Glutamatergic neuron (in vitro differentiated cells): ENCODE measurements at places on chromosomes 1 and 21. TPM values are rescaled to one million over a fixed set of nuclear protein-coding genes. Genes with fewer than 3 reads are reported as not detected.

- H3K27me3 ChIP-seq = peaks cover 1% of the 10 kb centered on the region
- H3K4me1 ChIP-seq = peaks cover 3% of the 10 kb centered on the region
- no peak overlapping the region for H3K27ac ChIP-seq
- no peak for DNase-seq
- no peak overlapping the region for H3K4me3 ChIP-seq
- peaks cover 24% of the 10 kb centered on the region for H3K36me3 ChIP-seq
Observed at GRCh38 chr1:244089561-244089960, 38.5 kb downstream of the ZBTB18 start.

DNA sequence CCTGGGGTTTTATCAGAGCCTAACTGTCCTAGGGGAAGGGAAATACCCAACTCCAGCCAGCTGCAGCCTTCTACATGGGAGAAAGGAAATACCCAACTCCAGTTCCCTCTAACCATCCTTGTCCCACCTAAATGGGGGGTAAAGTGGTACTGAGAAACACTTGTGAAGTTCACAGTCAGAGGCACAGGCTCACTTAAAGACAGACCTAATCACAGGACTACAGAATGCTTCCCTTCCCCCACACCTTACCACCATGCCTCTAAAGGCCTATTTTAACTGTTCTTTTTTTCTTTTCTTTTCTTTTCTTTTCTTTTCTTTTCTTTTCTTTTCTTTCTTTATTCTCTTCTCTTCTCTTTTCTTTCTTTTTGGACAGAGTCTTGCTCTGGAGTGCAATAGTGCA lies 324.6 kb downstream of the SPATA17 start:
- DNase-seq = no peak
- no peak overlapping the region for H3K4me3 ChIP-seq
- peaks cover 2% of the 10 kb centered on the region for H3K27me3 ChIP-seq

GRCh38 chr1:67084765-67085318 lies 30.9 kb upstream of the SLC35D1 start:
- H3K27ac ChIP-seq = no peak overlapping the region
- H3K27me3 ChIP-seq = no peaks in the 10 kb centered on the region
- H3K4me1 ChIP-seq = no peaks in the 10 kb centered on the region
- no peak for DNase-seq

DNA sequence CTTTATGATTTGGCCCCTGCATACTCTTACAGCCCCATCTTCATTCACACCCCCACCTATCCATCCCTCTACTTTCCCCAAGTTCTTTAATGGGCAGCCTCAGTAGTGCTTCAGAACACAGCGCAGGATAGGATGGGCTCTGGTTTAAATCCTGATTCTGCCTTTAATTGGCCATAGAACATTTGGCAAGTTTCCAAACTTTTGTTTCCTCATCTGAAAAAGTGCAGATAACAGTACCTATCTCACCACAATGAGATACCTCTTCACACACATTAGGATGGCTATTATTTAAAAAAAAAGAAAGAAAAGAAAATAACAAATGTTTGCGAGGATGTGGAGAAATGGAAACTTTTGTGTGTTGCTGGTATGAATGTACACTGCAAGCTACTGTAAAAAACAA lies 142.5 kb upstream of the VANGL1 start:
- no peaks in the 10 kb centered on the region for H3K27me3 ChIP-seq
- no peak for DNase-seq
- no peak overlapping the region for H3K4me3 ChIP-seq
- no peaks in the 10 kb centered on the region for H3K4me1 ChIP-seq

DNA sequence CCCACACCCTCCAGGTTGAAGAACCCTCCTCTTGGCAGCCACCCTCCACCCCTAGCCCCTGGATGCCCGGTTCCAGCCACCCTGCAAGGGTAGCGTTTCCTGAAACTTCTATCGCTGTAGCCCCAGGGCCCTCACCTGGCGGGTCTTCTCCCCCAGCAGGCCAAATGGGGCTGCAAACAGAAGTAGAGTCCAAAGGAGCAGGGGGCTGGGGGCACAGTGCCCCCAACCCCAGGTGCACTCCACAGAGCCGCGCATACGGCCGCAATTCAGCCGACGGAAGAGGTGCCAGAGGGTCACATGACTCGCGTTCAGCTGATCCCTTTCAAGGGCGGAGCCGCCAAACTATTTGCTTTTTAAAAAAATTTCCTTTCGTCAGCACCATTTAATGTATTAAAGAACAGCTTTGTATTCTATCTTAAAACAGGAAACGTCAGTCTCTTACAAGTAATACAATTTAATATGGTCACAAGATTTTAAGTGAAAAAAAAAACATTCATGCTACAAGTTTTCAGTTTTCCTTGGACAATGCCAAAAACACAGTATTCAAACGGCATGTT lies at the start of gene GLMP:
GLMP (minus strand) TSS at position 289 of the 557 bp plus-strand sequence; CDS start at position 255, 34 bp downstream.
- peaks cover 9% of the 10 kb centered on the region for H3K4me1 ChIP-seq
- peak; percentile 43 for DNase-seq
- H3K4me3 ChIP-seq = peak within 1 kb of the TSS; percentile 89

DNA sequence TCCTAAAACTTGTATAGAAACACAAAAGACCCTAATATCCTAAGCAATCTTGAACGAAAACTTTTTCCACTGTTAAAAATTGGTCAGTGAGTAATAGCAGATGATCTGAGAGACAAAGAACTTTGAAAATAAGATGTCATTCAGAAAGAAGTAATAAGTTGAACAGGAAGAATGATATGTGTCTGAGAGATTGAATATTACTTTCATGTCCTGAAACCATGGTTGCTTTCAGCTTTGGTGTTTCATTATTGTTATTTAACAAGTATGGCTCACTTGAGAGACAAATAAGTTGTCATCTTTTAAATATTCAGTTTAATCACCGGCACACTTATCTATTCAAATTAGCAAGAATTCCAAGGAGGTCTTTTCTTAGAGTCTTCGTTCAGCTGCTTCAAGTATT lies 11.4 kb downstream of the PRKACB start:
- H3K36me3 ChIP-seq = no peaks in the 10 kb centered on the region
- no peak overlapping the region for H3K27ac ChIP-seq
- no peak overlapping the region for H3K4me3 ChIP-seq
- H3K27me3 ChIP-seq = peaks cover under 1% of the 10 kb centered on the region

- H3K4me3 ChIP-seq = no peak overlapping the region
- H3K4me1 ChIP-seq = no peaks in the 10 kb centered on the region
- DNase-seq = no peak
- no peaks in the 10 kb centered on the region for H3K36me3 ChIP-seq
Observed at GRCh38 chr1:172582889-172583288, 49.9 kb downstream of the SUCO start.

GRCh38 chr1:162138112-162138511 lies 68.6 kb downstream of the NOS1AP start:
- H3K27me3 ChIP-seq = peaks cover 3% of the 10 kb centered on the region
- peaks cover 36% of the 10 kb centered on the region for H3K4me1 ChIP-seq
- peak overlapping the region; percentile 82 for H3K4me3 ChIP-seq
- no peaks in the 10 kb centered on the region for H3K36me3 ChIP-seq

- no peak overlapping the region for H3K27ac ChIP-seq
- peaks cover 18% of the 10 kb centered on the region for H3K4me1 ChIP-seq
- peaks cover 11% of the 10 kb centered on the region for H3K27me3 ChIP-seq
- no peak overlapping the region for H3K4me3 ChIP-seq
- no peak for DNase-seq
- peaks cover 10% of the 10 kb centered on the region for H3K36me3 ChIP-seq
Observed at GRCh38 chr1:248828845-248829244, 3.1 kb upstream of the SH3BP5L start.

DNA sequence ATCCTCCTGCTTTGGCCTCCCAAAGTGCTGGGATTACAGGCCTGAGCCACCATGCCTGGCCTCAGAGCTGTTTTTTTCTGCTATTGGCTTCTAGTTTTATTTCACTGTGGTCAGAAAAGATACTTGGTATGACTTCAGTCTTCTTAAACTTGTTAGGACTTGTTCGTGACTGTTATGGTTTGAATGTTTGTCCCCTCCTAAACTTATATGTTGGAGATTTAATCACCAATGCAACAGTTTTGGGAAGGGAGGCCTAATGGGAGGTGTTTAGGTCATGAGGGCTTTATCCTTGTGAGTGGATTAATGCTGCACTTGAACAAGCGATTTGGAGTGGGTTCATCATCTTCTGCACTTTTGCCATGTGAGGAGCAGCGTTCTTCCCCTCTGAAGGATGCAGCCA lies 24.5 kb upstream of the SOD1 start:
- DNase-seq = no peak
- peaks cover 4% of the 10 kb centered on the region for H3K27me3 ChIP-seq
- H3K36me3 ChIP-seq = peaks cover 5% of the 10 kb centered on the region
- no peak overlapping the region for H3K4me3 ChIP-seq
- no peak overlapping the region for H3K27ac ChIP-seq

GRCh38 chr1:61237147-61237546 lies 154.8 kb downstream of the NFIA start:
- H3K36me3 ChIP-seq = no peaks in the 10 kb centered on the region
- H3K27me3 ChIP-seq = no peaks in the 10 kb centered on the region
- H3K4me3 ChIP-seq = no peak overlapping the region
- DNase-seq = no peak

DNA sequence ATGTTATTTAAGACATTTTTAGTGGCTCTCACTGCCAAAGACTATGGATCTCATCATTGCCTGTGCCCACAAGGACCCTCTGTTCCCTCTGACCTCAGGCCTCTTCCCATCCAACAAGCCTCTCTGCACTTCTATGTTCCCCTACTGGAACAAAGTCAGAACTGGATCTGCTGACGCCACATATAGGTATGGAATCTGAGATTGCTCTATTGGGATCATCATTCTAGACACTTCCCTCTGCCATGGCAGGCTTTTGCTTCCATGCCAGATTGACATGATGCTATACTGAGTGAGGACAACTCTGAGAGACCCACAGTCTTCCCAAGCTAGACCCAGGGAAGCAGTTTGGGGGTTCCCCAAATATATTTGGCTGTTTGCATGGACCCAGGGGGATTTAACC lies 76.0 kb upstream of the ZNF648 start:
- H3K27ac ChIP-seq = no peak overlapping the region
- H3K36me3 ChIP-seq = no peaks in the 10 kb centered on the region
- H3K4me3 ChIP-seq = no peak overlapping the region
- no peak for DNase-seq
- H3K4me1 ChIP-seq = no peaks in the 10 kb centered on the region

GRCh38 chr1:153357076-153357852 lies 390 bp upstream of the S100A9 start:
- H3K4me1 ChIP-seq = peaks cover 13% of the 10 kb centered on the region
- no peaks in the 10 kb centered on the region for H3K36me3 ChIP-seq
- peaks cover 8% of the 10 kb centered on the region for H3K27me3 ChIP-seq
- no peak for DNase-seq
- no peak overlapping the region for H3K27ac ChIP-seq

GRCh38 chr1:63918418-63918945 lies 144.7 kb downstream of the ROR1 start:
- H3K27ac ChIP-seq = no peak overlapping the region
- DNase-seq = no peak
- no peaks in the 10 kb centered on the region for H3K27me3 ChIP-seq
- H3K36me3 ChIP-seq = no peaks in the 10 kb centered on the region
- no peak overlapping the region for H3K4me3 ChIP-seq

DNA sequence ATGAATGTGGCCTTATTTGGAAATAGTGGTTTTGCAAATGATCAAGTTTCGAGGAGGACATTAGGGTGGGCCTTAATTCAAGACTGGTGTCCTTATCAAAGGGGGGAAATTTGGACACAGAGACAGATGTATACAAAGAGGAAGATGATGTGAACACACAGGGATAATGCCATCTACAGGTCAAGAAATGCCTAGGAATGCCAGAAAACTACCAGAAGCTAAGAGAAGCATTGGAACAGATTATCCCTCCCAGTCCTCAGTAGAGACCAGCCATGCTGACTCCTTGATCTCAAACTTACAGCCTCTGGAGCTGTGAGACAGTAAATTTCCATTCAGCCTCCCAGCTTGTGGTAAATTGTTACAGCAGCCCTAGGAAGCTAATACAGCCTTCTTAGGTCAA lies 151.4 kb downstream of the PTGER3 start:
- no peak overlapping the region for H3K4me3 ChIP-seq
- no peak overlapping the region for H3K27ac ChIP-seq
- H3K27me3 ChIP-seq = no peaks in the 10 kb centered on the region
- DNase-seq = no peak
- peaks cover 9% of the 10 kb centered on the region for H3K4me1 ChIP-seq
- no peaks in the 10 kb centered on the region for H3K36me3 ChIP-seq

- DNase-seq = no peak
- no peaks in the 10 kb centered on the region for H3K36me3 ChIP-seq
- peaks cover 15% of the 10 kb centered on the region for H3K27me3 ChIP-seq
Observed at GRCh38 chr1:2053217-2053616, 3.0 kb downstream of the PRKCZ start.

DNA sequence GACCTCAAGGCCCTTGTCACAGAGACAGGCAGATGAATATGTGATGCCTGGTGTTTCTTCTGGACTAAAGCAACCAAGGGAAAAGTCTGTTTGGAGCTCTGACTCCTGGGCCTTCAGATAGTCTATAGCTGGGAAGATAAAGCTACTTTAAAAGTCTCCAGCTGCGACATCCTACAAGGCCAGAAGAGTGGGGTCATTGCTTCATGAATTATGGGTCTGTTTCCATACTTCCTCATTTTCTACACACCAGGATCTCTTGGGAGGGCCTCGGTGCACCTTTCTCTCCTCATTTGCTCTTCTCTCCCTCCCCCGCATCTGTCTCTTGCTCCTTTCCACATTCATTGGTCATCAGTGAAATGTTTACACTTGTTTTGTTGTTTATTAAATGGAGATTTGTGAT lies 44.8 kb downstream of the SYT2 start:
- H3K27ac ChIP-seq = no peak overlapping the region
- DNase-seq = no peak
- peaks cover 12% of the 10 kb centered on the region for H3K4me1 ChIP-seq
- no peaks in the 10 kb centered on the region for H3K36me3 ChIP-seq

DNA sequence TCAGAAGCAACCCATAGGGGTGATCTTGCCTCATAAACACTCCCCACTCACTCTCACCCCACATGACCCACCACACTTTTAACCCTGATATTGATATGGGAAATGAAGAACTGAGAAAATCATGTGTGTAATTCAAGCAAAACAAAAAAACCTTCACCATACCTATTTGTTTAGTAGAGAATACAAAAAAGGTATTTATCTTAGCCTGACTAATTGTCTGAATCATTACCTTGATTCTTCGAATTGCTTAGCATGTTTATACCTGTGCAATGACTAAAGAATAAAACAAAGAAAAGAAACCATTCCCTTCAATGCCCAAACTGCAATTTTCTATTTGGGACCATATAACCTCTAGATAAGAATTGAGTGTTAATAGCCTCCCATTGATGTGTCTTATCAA lies 1.8 kb downstream of the CLDN17 start:
- H3K27ac ChIP-seq = no peak overlapping the region
- H3K27me3 ChIP-seq = no peaks in the 10 kb centered on the region
- no peaks in the 10 kb centered on the region for H3K36me3 ChIP-seq
- H3K4me1 ChIP-seq = no peaks in the 10 kb centered on the region
- no peak for DNase-seq

The PGBD5 gene
- total RNA-seq = 72.4 TPM

The WDR64 gene
- not detected for total RNA-seq

The TINAGL1 gene
- not detected for total RNA-seq

The NBPF6 gene
- total RNA-seq = not detected

The GBP2 gene
- not detected for total RNA-seq

The MYOG gene
- not detected for total RNA-seq
